ENCODE measurements at places on chromosomes 1 and 21. TPM values are rescaled to one million over a fixed set of nuclear protein-coding genes. Genes with fewer than 3 reads are reported as not detected.

Gene IVL
- 1.2 TPM for total RNA-seq

Gene SLC16A4
- total RNA-seq = 25.4 TPM

Gene TTC39A
- 30.9 TPM for total RNA-seq

Gene TBX15
- total RNA-seq = 0.21 TPM

Gene INSRR
- not detected for total RNA-seq

Gene CD1D
- 0.34 TPM for total RNA-seq

Gene FCAMR
- total RNA-seq = not detected

Gene ST3GAL3
- total RNA-seq = 15.0 TPM

Gene FCRL3
- total RNA-seq = not detected

Gene ASTN1
- total RNA-seq = 0.14 TPM

Gene KRTAP13-2
- total RNA-seq = not detected

Gene CCDC185
- not detected for total RNA-seq

Gene OR2G6
- not detected for total RNA-seq

Gene PKLR
- total RNA-seq = not detected

Gene CFHR1
- not detected for total RNA-seq

Gene C1orf185
- total RNA-seq = not detected

Gene FAM163A
- total RNA-seq = 0.21 TPM

Gene CD244
- not detected for total RNA-seq

Gene TGFB2
- 30.1 TPM for total RNA-seq

Gene ORC1
- 2.2 TPM for total RNA-seq

Gene FLG
- total RNA-seq = not detected

Gene SPAG17
- 0.13 TPM for total RNA-seq

Gene NES
- total RNA-seq = 76.8 TPM

Gene HRNR
- total RNA-seq = not detected

Gene ADAMTS5
- total RNA-seq = 17.3 TPM

Gene AQP10
- not detected for total RNA-seq

Gene PGLYRP3
- not detected for total RNA-seq

Gene AMPD1
- 0.07 TPM for total RNA-seq

Gene FMN2
- 0.33 TPM for total RNA-seq

Gene SLC35A3
- total RNA-seq = 21.9 TPM

Gene SPOCD1
- 29.4 TPM for total RNA-seq

Gene SERPINC1
- total RNA-seq = 0.25 TPM

Gene PWP2
- 9.5 TPM for total RNA-seq

Gene KRTAP19-1
- total RNA-seq = not detected

Gene CNTN2
- total RNA-seq = not detected

Gene SPEN
- 29.1 TPM for total RNA-seq

Gene KRTAP21-2
- total RNA-seq = not detected

Gene GPR61
- not detected for total RNA-seq

Gene ZNF683
- not detected for total RNA-seq

Gene CFHR3
- not detected for total RNA-seq

Gene FAM167B
- total RNA-seq = 2.7 TPM

Gene NBPF12
- total RNA-seq = 13.7 TPM

Gene SPRR2F
- total RNA-seq = not detected

Gene HUNK
- 2.8 TPM for total RNA-seq

Gene PLD5
- 0.89 TPM for total RNA-seq

Gene NGF
- 3.4 TPM for total RNA-seq

Gene SLC30A7
- 36.4 TPM for total RNA-seq

Gene DHRS3
- total RNA-seq = 41.2 TPM

Gene CDA
- total RNA-seq = 3.1 TPM

Gene SYNJ1
- 3.5 TPM for total RNA-seq

Gene PPCS
- total RNA-seq = 45.1 TPM

Gene AK4
- total RNA-seq = 15.4 TPM

Gene RAB3GAP2
- 33.0 TPM for total RNA-seq

Gene RXFP4
- total RNA-seq = not detected
